NCI-H774 (cell line): ENCODE measurements at places on chromosomes 2 and 18.

DNA sequence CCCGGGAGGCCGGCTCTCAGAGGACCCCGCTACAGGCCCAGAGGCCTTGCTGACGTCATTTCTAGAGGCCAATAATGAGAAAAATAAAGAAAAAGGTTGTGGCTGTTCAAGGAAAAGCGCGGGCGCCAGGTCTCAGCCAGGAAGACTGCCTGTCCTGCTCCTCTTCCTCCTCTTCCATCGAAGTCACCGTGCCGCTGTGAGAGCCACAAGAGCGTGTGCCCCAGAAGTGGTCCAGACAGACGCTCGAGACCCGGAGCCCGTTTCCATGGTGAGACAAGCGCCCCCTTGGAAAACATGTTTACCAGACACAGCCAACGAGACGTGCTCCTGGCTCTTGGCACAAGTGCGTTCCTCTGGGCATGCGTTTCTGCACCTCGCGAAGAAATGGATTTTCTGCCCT lies 210.5 kb downstream of the HDAC4 start:
- DNase-seq = no peak

DNA sequence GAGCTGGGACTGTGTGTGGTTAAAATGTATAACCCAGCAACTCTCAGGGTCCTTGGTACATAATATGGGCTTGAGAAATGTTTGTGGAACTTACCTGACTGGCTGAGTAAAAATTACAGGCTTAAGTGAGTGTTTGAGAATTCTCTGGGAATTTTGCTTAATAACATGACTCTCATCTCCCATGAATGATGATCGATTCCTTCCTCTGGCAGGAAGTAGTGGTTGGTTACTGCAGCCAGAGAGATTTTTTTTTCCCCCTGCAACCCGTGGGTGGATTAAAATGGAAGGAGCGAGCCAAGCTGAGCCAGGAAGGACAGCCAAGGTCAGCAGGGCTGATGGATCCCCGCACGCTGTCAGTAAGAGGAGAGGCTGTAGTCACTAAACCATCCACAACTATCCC lies 40.6 kb upstream of the RFX8 start:
- DNase-seq = no peak

- no peak for DNase-seq
Measured at GRCh38 chr2:175169191-175169590, 1.2 kb upstream of the ATF2 start.

GRCh38 chr2:21469564-21469963 lies 345.8 kb downstream of the TDRD15 start:
- DNase-seq = no peak

GRCh38 chr18:6648581-6648980 lies 80.9 kb upstream of the ARHGAP28 start:
- DNase-seq = no peak

- no peak for DNase-seq
Measured at GRCh38 chr2:207883002-207883780, 113.5 kb upstream of the FZD5 start.

- peak; percentile 29 for DNase-seq
Measured at GRCh38 chr18:69599377-69599776, 198.7 kb downstream of the DOK6 start.

GRCh38 chr2:221876016-221876415 lies 303.9 kb upstream of the EPHA4 start:
- DNase-seq = no peak

GRCh38 chr2:56749152-56749752 lies 565.5 kb downstream of the CCDC85A start:
- peak; percentile 55 for DNase-seq

DNA sequence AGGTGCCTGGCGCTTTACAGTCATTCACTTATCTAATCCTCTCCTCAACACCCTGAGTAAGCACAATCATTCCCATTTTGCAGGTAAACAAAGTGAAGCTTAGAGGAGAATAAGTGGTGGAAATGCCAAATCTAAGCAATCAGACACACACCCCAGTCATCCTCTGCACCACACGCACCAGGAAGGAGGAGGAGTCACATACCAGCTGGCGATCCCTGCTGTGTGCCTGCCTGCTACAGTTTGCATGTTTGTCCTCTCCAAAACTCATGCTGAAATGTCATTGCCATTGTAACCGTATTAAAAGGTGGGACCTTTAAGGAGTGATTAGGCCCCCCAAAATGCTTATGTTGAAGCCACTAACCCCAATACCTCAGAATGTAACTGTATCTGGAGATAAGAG lies 93.7 kb downstream of the LOXHD1 start:
- DNase-seq = no peak

- DNase-seq = no peak
Measured at GRCh38 chr2:230356084-230356483, 29.1 kb downstream of the SP140L start.

DNA sequence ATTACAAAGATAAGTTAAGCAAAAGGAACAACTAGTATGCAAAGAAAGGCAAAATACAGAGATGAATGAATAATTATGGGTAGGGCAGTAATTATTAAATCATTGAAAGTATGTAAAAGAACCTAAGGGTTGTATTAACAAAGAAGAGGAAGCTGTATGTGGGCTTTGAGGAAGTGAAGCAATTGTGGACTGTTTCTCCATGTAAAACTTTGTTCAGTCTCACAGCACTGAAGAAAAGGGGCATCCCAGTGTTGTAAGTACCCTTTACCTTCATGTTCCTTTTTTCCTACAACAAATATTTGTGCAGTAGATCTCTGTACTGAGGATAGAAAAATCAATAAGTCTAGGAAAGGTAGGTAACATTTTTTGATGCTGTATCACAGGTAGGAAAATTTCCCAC lies 388.7 kb upstream of the NRP2 start:
- no peak for DNase-seq

GRCh38 chr2:127707890-127708648 lies 6.8 kb downstream of the SFT2D3 start:
- no peak for DNase-seq
